ENCODE measurements at places on chromosomes 7 and 10.

DNA sequence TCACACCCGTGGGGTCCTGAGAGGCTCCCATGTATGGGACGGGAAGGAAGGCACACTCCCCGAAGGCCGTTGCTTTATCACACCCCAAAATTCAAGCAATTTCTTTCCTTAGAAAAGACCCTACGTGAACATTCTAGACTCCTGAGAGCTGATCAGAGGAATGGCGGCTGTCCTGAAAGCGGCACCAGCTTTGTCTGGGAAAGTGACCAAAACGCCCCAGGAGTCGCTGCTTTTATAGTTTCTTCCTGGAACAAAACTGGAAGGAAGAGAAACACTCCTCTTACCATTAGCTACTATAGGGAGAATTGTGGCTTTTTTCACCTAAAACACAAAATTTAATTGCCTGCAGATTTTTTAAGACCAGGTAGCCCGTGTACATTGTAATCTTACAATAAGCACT is 261.8 kb upstream of the RNF32 start:
- no peak for DNase-seq

DNA sequence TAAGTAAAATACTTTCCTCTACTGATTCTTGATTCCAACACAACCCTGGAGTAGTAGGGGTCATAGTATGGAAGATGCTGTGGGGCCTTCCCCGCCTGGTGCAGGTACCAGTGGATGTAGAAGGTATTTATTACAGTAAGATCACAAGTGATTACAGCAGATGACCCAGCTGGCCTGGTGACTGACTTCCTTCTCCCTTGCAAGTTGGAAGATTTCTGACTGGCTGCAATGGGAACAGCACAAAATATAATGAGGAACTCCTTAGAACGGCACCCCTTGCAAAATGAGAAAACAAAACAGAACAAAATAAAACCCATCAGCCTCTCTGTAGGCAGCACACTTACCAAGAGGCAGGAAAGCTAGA is 61.7 kb upstream of the TARP start:
- no peak for DNase-seq

GRCh38 chr10:50580262-50580891 is 43.4 kb downstream of the SGMS1 start:
- no peak for DNase-seq

DNA sequence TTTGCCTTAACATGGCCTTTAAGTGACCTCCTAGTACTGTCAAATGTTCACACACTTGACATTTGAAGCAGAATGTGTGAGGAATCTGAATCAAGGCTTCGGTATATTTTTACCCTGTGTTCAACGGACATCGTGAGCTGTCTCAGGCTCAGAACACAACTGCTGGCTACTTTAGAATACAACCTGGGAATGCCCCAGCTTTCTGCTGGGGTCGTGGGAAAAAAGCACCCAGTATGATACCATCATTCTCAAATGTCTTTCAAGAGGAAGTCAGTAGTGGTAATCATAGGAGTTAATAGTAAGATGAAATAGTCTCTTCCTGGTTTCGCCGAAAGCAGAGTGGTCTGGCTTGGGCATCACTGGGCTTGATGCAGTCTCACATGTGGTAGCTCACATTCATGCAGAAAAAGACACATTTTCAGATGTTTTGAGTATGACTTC is 67.2 kb downstream of the CREB5 start:
- DNase-seq = no peak
